ENCODE measurements at places on chromosomes 6 and 20. TPM values are rescaled to one million over a fixed set of nuclear protein-coding genes. Genes with fewer than 3 reads are reported as not detected.
A peak's percentile ranks its signal among the peaks of the same experiment; 100 is the strongest.

- no peak for DNase-seq
Observed at GRCh38 chr6:154611241-154611640, 100.8 kb upstream of the CNKSR3 start.

- DNase-seq, result no peak
Observed at GRCh38 chr6:1849691-1850090, 240.0 kb downstream of the FOXC1 start.

- DNase-seq, result no peak
Observed at GRCh38 chr20:14984768-14985622, 647.6 kb upstream of the FLRT3 start.

- DNase-seq, result peak; percentile 16
Observed at GRCh38 chr6:32589596-32590449, at the start of gene HLA-DRB1. TSS of gene HLA-DRB1 (minus strand) at chr6:32589848. CDS start at chr6:32589742, 106 bp downstream.

DNA sequence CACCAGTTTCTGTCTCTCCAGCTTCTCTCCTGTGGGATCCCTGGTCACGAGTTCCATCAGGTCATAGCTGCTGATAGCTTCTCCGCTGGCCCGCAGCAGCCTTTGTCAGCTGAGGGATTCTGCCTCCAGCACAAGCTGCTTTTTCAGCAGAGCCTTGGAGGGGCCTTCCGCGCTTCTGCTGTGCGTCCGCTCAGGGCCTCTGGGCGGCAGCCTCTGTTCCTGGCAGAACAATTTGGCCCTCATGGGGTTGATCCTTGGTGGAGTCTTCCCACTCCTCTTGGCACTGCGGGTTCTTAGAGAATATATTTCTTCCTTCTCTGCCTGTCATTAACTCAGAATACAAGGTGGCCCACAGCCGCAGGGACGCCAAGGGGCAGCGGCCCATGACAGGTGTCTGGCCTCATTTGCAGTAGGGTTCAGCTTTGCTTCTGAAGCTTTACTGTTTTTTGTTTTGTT lies 158.8 kb downstream of the DTNBP1 start:
- peak; percentile 35 for DNase-seq

- DNase-seq, result no peak
Observed at GRCh38 chr6:4908062-4908461, 95.8 kb downstream of the RPP40 start.

DNA sequence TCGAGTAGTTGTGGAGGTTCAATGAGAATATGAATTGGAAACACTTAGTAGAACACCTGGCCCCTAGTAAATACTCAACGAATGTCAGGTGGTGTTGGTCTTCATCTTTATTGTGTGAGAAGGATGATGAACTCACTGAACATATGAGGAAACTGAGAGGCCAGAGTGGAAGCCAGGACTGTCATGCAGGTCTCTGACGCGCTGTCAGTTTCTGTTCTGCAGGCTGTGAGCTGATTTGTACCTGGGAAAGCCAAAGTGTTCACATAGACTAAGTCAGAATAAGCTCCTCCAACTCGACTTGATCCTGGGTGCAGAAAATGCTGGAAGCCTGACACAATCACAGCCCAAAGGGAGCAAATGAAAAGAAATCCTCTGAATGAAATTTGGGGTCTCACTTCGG lies 222.2 kb downstream of the LY86 start:
- no peak for DNase-seq

DNA sequence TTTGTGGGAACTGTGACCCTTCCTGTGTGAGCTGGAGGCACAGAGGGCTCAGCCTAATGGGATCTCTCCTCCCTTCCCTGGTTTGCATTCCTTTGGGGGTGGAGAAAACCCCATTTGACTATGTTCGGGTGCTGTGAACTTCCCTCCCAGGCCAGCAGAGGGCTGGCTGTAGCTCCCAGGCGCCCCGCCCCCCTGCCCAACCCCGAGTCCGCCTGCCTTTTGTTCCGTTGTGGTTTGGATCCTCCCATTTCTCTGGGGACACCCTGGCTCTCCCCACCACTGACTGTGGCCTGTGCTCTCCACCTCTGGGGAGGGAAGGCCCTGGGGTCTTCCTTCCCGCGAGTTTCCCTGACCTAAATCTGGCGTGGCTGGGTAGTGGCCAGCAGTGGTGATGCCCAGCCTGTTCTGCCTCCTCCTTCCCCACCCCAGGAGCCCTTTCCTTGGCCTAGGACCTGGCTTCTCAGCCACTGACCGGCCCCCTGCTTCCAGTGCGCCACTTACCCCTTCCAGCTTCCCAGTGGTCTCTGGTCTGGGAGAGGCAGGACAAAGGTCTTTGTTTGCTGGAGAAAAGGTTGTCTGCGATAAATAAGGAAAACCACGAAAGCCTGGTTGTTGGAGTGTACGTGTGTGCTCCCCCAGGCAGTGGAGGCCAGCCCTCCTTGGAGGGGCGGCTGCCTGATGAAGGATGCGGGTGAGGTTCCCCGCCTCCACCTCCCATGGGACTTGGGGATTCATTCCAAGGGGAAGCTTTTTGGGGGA lies 4.9 kb downstream of the VEGFA start:
- DNase-seq, result peak; percentile 74

DNA sequence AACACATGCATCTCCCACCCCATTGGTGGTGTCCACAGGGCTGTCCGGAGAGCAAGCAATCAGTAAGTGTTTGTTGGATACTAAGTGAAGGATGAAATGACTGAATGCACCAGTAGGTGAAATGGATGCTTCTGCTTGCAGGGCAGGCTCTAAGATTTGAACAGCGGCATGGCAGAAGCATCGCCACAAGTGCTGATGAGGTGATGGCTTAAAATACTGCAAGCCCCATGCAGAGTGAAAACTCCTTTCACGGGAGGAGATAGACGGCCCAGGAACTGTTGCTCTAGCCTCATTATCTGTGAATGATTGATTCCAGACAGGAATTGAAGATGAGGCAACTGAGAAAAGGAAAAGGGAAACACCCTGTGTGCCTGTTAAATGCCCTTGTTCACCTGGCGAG lies 158.9 kb downstream of the LY86 start:
- no peak for DNase-seq

- peak; percentile 78 for DNase-seq
Observed at GRCh38 chr20:33896509-33896908, 85.4 kb downstream of the CHMP4B start.

- no peak for DNase-seq
Observed at GRCh38 chr6:20965915-20966314, 431.7 kb downstream of the CDKAL1 start.

DNA sequence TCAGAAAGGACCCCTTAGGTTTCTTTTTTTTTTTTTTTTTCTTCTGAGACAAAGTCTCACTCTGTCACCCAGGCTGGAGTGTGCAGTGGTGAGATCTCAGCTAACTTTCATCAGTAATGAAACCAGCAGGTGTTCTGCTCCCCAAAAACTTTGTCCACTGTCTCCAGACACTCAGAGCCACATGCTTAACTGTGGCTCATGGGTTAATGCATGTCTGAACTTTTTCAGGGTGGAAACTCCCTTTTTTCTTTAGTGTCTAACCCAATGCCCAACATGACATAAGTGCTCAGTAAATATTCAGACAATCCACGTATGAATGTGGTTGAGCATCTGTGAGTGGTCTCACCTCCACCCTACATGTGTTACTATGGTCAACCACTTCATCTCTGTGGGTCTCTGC lies 45.4 kb downstream of the MYB start:
- DNase-seq, result no peak

DNA sequence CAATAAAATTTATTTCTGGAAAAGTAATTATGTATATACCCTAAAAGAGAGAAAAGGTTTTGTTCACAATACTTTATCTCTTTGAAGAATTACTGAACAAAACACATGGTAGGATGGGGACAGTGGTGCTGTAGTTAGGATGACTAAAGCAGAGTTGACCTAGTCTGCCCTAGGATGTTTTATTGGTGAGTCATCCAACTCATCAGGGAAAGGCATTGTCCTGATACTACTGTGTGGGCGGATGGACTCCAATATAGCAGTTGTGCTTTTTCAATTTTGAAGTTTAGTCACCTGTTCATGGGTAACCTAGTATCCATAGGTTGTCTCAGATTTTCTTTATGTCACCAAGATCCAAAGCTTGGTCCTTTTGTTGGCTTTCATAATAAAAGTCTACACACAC lies 53.3 kb upstream of the EYS start:
- no peak for DNase-seq

- no peak for DNase-seq
Observed at GRCh38 chr20:52665441-52665840, 306.7 kb upstream of the TSHZ2 start.

DNA sequence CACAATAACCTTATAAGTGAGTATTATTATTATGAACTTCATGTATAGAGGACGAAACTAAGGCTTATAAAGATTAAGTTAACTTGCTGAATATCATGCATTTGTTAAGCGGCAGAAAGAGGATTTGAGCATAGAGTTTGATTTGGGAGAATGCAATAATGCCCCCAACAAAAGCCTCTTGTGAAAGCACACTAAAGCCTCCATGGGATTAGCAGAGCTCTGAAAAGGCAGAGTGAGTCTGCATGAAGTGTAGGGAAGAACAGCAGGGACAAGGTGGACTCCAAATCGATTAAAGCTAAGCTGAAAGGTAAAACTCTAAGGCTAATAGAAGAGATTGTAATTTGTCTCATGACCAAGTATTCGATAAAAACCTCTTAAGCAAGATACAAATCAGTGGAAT lies 100.3 kb downstream of the SH3BGRL2 start:
- no peak for DNase-seq

- DNase-seq, result no peak
Observed at GRCh38 chr6:25888626-25889025, 14.6 kb upstream of the SLC17A3 start.

- no peak for DNase-seq
Observed at GRCh38 chr6:56435326-56435725, 187.9 kb upstream of the COL21A1 start.

DNA sequence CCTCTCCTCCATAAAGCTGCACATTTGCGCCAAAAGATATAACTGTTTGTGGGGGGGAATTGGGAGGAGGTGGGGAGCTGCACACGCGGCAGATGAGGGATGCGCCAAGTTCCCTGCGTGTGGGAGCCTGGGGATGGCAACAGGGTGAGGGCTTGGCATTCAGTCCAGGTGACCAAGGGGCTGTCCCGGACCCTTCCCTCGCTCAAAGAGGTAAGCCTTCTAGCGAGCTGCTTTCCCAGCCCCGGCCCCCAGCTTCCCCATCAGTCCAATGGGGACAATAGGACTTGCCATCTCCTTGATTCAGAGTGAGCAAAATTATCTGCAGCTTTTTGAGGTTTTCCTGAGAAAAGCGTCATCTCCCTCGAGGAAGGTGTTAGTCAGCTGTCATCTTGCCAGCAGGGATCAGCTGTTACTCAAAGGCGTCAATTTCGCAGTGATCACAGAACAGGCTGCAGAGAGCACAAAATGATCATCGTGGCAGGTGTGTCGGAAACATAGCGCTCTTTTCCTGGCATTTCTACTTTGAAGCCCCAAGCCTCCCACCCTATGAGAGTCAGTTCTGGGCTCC lies 21.3 kb downstream of the ZNF831 start:
- DNase-seq, result no peak

- no peak for DNase-seq
Observed at GRCh38 chr6:22164236-22164635, 132.6 kb downstream of the PRL start.

DNA sequence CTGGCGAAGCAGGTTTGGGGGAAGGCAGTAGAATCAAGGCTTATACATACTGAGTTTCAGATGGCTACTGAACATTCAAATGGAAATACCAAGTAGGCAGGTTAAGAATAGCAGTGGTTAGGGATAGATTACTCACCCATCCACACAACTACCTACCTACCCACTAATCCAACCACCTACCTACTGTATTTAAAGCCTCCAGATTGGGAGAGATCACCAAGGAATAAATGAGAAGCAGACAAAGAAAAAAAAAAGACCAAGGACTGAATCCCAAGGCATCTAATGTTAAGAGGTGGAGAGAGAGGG lies 68.3 kb upstream of the SMIM29 start:
- no peak for DNase-seq

DNA sequence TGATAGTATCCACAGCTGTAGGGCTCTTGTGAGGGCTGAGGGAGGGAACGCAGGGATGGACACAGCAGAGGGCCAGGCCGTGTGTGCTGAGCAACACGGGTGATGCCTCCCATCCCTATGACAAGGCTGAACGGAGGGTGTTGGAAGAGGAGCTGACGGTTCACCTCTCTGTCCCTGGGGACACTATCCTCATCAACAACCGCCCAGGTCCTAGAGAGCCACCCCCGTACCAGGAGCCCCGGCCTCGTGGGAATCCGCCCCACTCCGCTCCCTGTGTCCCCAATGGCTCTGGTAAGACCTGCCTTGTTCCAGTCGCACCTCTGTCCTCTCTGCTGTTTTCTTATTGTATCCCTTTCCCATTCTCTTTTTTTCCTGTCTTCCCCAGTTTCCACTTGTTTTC lies 10.1 kb downstream of the DDR1 start:
- no peak for DNase-seq

DNA sequence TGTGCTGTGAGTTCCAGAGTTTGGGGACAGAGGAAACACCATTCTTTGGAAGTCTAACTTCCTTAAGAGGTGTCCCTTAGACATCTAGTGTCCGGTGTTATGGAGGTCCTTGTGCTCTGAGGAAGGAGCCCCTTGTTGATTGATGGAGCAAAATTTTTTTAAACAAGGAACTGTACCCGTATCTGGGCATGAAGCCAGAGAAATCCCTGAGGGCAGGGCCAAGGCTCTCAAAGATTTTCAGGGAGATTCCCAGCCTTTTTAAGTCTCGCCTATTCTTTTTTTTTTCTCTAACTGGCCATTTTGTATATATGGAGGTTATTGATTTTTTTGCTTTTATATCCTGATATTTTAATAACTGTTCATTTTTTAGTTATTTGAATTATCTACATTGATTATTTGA lies 45.9 kb downstream of the TRIM38 start:
- DNase-seq, result no peak

DNA sequence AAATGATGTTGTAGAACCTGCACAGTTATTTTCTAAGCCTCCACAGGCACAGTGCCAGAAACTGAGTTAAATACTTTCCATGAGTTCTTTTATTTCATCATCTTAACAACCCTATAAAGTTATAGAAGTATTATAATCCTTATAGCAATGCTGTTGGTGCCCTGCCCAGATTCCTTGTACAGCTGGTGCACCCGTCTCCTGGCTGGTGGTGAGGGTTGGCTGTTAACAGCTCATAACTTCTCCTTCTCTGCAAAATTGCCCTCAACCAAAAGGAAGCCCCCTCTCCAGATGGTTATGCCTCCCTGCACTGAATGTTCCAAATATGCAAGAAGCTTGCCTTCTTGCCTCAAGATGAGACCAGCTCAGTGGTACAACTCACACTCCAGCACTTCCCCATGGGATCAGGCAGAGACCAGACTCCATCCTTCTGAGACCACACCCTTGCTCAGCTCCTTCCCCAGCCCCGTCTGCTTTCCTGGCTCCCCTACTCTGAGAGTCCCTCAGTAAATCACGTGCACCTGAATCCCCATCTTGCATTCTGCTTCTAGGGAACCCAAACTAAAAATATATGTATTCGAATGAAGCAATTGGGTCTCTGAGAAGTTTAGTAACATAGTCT lies 304.4 kb upstream of the PLCB4 start:
- DNase-seq, result peak; percentile 37

GRCh38 chr6:37822851-37823682 lies 3.5 kb downstream of the ZFAND3 start:
- DNase-seq, result peak; percentile 57

GRCh38 chr6:52522655-52523054 lies 54.2 kb downstream of the TRAM2 start:
- DNase-seq, result peak; percentile 55

GRCh38 chr6:106421496-106421895 lies 61.0 kb downstream of the CRYBG1 start:
- peak; percentile 70 for DNase-seq

Gene ARHGAP40
- not detected for total RNA-seq

Gene NKX2-2
- not detected for total RNA-seq

Gene RFX6
- not detected for total RNA-seq

Gene TRIM15
- total RNA-seq, result not detected

Gene COL20A1
- not detected for total RNA-seq

Gene HLA-DMB
- total RNA-seq, result 0.09 TPM

Gene HLA-DQA1
- not detected for total RNA-seq

Gene THBS2
- total RNA-seq, result 519 TPM
